ENCODE measurements at places on chromosomes 7 and 10.
A peak's percentile ranks its signal among the peaks of the same experiment; 100 is the strongest.

DNA sequence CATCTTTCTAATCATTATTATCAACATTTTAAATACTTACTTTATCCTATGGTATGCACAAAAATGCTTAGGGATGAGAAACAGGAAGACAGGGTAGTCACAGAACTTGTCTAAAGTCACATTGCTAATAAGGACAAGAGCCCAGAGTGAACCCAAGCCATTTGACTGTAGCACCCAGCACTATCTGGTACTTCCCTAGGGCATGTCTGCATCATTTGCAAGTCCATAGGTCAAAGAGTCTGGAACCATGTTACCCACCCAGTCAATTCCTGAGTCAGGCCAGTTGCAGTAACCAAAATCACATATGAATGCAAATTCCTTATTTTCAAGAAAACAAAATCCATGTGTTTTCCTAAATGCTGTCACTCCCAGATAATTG is 19.1 kb downstream of the ASAH2 start:
- DNase-seq = no peak

GRCh38 chr7:105691082-105691679 is 109.9 kb upstream of the EFCAB10 start:
- no peak for DNase-seq

- no peak for DNase-seq
Measured at GRCh38 chr10:75857269-75857846, 425.9 kb downstream of the LRMDA start.

GRCh38 chr10:14605231-14605925 is 169.3 kb downstream of the FAM107B start:
- DNase-seq = peak; percentile 26

DNA sequence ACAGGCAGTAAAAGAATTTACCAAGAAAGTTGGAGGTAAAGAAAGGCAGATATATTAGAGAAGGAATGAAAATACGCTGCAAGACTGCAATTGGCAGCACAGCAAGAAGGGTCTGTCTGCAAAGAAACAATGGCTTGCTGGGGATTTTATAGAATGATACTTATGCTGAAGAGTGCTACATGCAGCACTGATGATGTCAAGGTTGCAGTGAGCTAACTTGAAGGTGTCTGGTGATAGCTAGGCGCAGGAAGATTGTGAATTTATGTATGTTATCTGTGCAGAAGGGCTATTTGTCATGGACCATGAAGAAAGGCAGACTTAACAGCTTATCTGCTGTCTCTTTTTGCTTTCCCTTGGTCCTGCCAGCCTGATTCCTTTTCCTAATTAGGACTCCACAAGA is 319.3 kb upstream of the KMT2E start:
- DNase-seq = no peak

DNA sequence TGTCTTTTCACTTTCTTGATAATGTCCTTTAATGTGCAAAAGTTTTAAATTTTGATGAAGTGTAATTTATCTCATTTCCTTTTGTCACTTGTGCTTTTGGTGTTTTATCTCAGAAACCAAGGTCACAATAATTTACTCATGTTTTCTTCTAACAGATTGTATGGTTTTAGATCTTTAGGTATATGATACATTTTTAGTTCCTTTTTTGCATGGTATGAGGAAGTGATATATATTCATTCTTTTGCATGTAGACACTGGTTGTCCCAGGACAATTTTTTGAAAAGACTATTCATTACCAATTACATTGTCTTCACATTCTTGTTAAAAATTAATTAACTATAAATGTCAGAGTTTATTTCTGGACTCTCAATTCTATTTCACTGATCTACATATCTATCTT is 39.8 kb upstream of the GPR22 start:
- DNase-seq = no peak

GRCh38 chr7:106331441-106332175 is 46.8 kb upstream of the NAMPT start:
- no peak for DNase-seq

DNA sequence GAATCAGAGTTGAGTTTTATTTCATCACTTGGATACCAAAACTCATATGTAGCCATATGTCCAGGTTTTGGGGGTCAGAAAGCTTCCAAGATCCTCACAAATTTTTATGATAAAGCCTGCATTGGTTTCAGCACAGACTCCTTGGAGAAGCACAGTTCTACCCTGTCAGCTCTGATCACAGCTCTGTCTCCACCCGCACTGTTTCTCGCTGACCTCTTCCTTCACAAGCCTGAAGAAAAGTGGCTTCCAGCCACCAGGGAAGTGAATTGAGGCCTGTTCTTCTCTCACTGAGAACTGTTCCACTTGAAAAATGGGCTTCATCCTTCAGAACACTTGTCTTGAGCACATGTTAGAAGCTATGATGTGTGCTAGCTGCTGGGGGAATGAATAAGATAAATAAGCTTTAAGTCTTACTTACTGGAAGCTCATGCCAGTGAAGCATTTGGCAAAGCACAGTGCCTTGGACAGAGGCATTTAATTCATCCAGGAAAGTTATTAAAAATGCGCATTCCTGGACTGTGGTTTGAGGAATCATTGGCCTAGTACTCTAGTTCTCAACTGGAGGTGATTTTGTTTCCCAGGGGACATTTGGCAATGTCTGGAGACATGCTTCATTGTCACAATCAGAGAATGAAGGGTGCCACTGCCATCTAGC is 133.6 kb downstream of the BMPER start:
- DNase-seq = peak; percentile 51

DNA sequence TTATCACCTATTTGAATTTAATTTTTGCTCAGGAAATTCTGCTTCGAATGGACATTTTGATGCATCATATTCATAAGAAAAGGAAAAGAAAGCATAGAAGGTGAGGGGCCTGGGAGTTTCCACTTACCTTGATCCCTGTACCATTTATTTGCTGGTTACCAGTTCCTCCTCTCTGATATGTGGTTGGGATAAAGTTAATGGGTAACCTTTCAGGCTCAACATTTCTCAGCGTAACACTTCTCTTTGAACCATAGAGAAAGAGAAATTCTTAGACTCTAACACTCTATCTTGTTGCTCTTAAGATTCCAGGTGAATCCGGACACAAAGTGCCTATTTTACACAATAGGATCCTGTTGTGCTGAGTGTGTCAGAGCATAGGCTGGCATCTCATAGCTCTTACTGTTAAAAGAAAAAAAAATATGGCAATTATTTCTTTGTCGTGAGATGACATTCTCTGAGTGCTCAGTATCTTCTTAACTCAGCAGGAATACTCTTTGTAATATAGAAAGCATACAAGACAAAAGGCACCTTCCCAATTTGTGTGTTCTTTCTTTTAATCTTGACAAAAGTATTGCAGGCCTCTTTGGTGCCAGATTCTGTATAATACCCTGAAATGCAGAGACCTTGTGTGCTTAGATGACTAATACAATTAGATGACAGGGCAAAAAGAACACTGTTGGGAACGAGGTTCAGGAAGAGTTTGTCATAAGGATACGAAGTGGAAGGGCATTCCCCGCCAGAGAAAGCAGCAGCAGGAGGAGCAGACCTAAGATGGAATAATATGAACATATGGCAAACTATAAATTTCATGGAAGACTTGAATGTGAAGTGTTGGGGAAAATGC is 689.6 kb downstream of the NRG3 start:
- no peak for DNase-seq

GRCh38 chr10:10533437-10533836 is 484.2 kb upstream of the CELF2 start:
- peak; percentile 1 for DNase-seq

GRCh38 chr7:25854608-25855497 is 297.1 kb upstream of the NFE2L3 start:
- peak; percentile 99 for DNase-seq

GRCh38 chr10:45439365-45439764 is 65.3 kb downstream of the ALOX5 start:
- no peak for DNase-seq

DNA sequence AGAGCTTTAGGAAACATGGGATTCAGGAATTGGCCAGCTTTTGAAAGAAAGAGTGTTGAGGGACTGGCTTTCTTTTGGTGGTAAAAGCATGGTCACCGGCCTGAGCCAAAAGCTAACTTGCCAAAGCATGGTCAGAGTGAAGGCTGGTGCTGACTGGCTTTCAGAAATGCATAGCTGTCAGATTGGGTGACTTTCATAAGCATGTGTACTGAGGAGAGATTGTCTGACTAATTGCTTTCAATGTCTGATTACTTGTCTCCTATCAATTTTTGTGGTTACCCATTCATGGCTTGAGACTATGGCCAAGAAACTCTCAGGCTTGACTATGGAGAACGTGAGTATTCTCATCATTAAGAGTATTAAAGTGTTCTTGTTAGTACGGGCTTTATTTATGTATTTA is 28.2 kb downstream of the ZNF25 start:
- no peak for DNase-seq
